ENCODE measurements at places on chromosomes 13 and 19.
A peak's percentile ranks its signal among the peaks of the same experiment; 100 is the strongest.

DNA sequence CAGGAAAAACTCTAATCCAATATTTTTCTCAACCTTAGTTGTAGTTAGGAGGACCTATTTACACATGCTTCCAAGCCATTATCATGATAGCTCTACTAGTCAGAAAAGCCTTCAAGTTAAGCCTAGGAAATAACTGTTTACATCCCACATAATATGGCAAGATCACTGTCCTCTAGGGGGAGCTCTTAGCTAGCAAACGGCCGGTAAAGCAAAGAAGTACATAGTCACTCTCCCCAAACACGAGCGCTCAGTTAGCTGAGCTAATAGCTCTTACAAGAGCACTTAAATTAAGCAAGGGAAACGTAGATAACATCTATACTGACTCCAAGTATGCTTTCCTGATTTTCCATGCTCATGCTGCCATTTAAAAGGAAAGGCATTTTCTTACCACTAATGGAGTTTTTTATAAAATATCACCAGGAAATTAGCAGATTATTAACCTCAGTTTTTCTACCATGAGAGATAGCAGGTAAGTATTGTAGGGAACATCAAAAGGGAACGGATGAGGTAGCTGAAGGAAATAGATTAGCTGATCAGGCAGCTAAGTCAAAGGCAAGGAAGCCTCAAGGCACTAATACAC, 100.6 kb upstream of the PABPC3 start:
- peak; percentile 82 for DNase-seq

DNA sequence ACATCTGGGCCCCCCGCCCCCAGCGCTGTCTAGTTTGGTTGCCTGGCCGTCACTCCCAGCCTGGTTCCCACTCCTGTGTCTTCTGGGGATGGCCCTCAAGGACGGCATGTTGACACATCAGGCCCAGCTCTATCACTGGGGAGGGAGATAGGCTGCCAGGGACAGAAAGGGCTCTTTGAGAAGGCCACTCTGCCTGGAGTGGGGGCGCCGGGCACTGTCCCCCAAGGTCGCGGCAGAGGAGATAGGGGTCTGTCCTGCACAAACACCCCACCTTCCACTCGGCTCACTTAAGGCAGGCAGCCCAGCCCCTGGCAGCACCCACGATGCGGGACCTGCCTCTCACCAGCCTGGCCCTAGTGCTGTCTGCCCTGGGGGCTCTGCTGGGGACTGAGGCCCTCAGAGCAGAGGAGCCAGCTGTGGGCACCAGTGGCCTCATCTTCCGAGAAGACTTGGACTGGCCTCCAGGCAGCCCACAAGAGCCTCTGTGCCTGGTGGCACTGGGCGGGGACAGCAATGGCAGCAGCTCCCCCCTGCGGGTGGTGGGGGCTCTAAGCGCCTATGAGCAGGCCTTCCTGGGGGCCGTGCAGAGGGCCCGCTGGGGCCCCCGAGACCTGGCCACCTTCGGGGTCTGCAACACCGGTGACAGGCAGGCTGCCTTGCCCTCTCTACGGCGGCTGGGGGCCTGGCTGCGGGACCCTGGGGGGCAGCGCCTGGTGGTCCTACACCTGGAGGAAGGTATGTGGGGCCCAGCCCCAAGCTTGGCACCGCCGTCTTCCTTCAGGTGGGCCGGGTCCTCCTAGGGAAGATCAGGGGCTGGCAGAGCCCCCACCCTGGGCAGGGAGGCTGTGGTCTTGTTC, at the start of gene AMH:
Gene AMH, plus strand, starts transcription at position 314 of the 857 bp plus-strand sequence. Its CDS starts 10 bp downstream, at position 324.
- no peak for DNase-seq

GRCh38 chr19:34994643-34995541, 5.2 kb upstream of the GRAMD1A start:
- no peak for DNase-seq

DNA sequence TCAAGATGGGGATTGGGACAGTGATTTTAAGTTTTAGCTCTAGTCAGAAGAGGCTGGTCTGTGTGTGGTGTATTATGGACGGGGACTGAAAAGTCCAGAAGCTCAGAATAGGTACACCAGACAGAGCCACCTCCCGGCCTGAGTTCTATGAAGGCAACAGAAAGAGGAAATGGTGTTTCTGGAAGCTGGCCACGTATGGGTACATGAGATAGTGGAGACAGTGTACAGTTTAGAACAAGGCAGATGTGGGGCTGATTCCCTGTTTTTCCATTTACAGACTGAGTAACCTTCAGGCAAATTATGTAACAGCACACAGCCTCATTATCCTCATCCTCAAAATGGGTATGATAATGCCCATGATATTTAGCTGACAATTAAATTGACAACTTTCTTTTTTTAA, 1.3 kb downstream of the ZNF175 start:
- no peak for DNase-seq

DNA sequence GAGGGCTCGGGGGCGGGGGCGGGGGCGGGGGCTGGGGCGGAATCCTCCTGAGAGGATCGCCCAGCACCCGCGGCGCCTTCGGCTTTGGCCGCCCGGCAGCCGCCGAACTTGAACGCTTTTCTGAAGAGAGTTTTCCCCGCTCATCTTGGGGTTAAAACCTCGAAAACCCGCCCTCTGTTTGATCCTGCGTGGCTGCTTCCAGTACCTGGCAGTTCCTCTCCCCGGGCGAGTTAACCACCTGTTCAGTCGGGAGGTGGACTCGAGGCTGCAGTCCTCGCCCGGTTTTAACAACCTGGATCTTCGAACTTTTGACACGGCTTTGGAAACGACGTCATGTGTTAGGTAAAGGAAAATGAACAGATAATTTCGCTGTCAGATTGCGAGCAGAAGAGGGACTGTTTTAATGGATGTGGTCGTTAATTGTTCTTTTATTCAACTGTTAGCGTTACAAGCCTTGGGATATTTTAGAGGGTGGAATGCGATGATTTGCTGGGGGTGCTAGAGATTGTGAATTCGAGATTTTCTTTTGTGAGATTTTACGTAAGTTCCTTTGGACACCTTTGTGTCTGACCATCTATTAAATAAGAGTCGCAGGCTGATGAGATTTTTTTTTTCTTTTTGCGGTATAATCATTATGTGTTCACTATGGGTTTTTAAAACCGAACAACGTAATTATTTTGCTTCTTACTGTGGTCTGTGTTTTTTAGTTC, 1.0 kb downstream of the FNDC3A start:
- no peak for DNase-seq

- no peak for DNase-seq
Measured at GRCh38 chr13:53105890-53106289, 77.3 kb downstream of the OLFM4 start.

DNA sequence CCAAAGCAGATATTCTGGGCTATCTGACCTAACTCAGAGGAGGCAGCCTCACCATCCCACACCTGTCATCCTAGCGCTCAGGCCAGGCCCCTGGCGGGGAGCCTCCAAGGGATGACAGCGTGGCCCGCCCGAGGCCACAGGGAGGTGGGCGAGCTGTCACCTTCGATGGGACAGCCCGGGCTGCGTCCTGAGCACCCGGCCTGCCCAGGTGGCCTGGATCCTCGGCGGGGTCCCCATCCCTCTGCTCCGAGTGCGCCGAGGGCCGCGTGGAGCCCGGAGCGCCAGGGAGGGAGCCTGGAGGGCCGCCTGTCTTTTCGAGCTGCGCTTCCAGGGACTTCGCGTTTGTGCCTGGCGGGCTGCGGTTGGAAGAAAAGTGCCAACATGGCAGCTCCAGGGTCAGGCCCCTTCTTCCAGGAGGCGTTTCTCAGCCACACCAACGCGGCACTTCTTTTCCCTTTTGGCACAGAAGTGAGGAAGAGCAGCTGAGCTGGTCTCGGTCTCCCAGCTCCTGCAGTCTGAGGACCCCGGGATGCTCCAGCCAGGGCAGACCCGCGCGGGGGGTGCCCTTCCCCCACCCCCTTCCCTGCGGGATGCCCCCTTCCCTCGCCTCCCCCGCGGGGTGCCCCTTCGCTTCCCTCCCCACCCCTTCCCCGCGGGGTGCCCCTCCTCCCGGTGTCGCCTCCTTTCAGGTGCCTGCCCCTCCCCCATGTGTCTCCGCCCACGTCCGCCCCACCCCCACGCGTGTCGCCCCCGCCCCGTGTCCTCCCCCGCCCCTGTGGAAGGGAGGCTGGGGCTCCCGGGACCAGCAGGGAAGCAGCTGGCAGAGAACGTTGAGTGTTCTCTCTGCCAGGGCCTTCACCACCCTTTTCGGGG, 42.3 kb downstream of the GJA3 start:
- DNase-seq = peak; percentile 81

DNA sequence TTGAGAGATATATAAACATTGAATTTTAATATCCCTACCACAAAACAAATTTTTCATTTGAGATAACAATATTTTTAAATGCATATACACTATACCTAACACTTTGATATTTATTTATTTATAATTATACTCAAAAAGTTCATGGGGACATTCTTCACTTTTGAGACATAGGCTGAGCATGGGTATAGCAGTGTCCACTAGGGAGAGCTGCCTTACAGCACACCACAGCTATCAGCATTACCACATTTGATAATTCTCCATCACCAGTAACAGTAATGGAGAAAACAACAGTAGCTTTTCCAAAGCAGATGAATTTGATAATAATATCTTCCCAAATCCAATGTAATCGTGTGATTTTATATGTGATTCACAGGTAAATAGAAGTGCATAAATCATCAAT, 626.1 kb downstream of the DACH1 start:
- no peak for DNase-seq

- DNase-seq = peak; percentile 78
Measured at GRCh38 chr19:13155472-13156359, 5.5 kb downstream of the IER2 start.

GRCh38 chr19:3368848-3369336, 2.5 kb downstream of the NFIC start:
- no peak for DNase-seq

GRCh38 chr19:48596679-48597465, 9.7 kb upstream of the SPACA4 start:
- no peak for DNase-seq

DNA sequence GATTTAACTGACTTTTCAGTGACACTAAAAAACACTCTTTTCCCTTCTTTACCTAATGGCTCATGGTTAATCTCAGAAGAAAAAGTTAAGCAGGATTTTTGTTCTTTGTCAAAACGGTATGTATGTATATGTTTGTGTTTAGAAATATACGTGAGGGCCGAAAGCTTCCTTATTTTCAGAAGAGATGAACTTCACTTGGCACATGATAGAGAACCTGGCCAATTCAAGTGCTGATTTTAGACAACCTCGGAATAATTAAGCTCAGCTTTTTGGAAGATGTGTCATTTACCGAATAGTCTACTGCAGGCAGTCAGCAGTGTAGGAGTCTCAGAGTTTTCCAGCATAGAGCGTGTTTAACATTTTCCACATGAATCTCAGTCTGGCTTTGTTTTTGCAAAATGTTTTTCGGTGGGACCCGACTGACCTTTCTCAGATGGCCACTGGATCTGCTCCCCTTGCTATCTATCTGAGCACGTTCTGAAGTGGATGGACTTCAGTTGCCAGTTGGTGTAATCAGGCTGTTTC, 4.6 kb downstream of the RNASEH2B start:
- DNase-seq = peak; percentile 23

- no peak for DNase-seq
Measured at GRCh38 chr19:38617764-38618589, at the start of gene MAP4K1. MAP4K1 (minus strand) TSS chr19:38617953; CDS start chr19:38617895, 58 bp downstream.

DNA sequence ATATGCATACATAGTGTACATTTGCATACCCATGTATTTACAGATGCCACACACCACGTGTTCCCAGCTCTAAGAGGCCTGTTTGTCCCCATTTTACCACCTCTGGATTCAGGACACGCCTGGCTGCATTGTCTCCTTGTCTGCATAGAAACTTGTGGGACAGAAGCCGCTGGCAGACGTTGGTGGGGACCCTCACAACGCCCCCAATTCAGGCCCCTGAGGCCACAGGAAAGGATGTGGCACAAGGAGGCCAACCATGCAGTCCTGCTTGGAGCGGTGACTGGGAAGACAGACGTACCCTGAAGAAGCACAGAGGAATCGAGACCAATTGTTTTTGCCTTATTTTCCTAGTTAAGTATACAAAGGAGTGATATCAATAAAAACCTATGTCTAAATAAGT, 96.1 kb downstream of the ANKRD10 start:
- DNase-seq = no peak

- DNase-seq = no peak
Measured at GRCh38 chr13:99419591-99420243, 81.6 kb upstream of the TM9SF2 start.

GRCh38 chr13:81334481-81334880, 993.6 kb upstream of the SPRY2 start:
- DNase-seq = no peak

DNA sequence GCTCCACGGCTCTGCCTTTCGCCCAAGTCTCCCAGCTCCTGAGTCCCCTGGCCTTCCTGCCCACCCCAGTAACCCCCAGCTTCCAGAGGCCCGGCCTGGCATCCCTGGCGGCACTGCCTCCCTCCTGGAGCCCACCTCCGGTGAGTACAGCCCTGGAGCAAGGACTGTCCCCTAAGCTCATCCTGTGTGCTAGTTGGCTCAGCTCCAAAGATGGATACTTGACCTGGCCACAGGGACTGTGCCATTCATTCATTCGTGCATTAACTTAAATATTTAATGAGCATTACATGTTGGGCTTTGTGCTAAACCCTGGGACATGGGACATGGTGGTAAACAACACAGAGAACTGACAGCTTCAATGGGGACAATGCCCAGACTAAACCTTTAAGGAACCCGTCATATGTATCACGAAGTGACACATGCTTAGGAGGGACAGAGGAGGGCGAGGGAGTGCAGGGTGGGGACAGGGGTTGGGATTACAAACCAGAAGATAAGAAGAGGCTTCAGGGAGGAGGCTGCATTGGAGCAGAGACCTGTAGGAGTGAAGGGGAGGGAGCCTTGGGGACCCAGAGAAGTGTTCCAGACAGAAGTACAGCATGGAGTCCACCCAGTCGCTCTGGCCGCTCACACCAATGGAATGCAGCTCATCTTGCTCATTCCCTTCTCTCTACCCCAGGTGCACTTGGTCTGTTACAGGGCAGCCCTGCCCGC, 6.9 kb upstream of the OVOL3 start:
- DNase-seq = no peak

GRCh38 chr13:29849071-29849631, 1.3 kb downstream of the UBL3 start:
- DNase-seq = no peak

DNA sequence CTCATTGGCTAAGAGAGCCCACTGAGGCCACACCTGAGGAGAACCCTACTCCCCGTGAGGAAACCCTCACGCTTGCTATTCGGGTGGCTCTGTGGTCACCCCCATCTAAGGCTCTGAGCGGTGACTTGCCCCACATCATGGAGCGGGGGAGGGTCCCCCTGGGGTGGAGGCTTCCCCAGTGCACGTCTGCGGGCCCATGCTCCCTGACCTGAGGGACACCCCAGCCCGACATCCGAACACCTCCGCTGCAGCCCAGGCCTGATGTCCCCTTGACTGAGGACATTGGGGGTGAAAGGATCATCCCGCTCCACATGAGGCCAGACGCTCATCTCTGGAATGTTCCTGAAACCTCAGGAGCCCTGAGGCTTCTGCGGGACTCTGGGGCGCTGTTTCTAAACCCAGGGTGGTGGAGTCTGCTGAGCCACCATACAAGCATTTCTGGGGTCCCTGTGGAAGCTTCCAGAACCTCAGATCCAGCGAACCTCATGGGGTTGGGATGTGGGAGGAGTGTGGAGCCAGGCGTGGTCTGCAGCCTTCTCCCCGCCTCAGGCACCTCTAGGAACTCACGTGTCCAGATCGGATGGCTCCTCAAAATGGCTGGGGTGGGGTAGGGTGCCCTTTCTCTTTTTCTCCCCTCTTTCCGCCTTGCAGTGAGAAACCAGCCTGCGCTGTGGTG, 19.9 kb downstream of the TMED1 start:
- peak; percentile 81 for DNase-seq

- no peak for DNase-seq
Measured at GRCh38 chr13:48346583-48346982, 43.0 kb downstream of the RB1 start.

GRCh38 chr13:32695602-32696250, 109.5 kb downstream of the PDS5B start:
- no peak for DNase-seq

- DNase-seq = no peak
Measured at GRCh38 chr13:42140494-42140893, 92.0 kb downstream of the DGKH start.
